ENCODE measurements at places on chromosomes 13 and 19. TPM values are rescaled to one million over a fixed set of nuclear protein-coding genes. Genes with fewer than 3 reads are reported as not detected.

GRCh38 chr19:611481-611868 lies 21.8 kb downstream of the HCN2 start:
- DNase-seq = no peak

- no peak for DNase-seq
These were observed 1345.1 kb upstream of the PCDH20 start for GRCh38 chr13:62760724-62761123.

DNA sequence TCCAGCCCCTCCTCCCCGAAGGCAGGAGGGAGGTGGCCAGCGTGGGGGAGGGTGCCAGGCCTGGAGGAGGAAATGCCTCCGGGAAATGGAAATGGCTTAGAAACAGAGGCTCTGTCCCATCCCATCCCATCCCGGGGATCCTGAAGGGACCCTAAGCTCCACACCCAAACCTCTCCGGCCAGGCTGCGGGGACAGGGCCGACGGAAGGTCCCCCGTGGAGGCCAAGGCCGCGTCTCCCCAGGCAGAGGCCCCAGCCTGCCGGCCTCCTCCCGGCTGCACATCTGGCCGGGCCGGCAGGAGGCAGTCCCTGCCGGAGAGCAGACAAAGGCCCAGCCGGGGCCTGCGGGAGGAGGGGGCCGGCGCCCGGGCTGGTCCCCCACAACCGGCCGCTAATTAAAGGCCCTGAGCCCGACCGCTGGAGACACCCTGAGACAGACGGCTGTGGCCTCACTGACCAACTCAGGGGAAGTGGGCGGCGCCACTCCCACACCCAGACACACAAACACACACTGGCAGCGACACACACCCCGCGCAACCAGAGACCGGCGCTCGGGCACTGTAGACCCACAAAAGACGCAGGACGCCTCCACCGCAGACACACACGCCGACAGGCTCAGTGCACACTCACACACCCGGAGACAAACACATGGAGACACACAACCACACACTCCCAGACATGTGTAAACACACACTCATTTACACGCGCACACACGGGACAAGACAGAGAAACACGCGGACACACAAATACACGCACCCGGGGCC lies 1.1 kb downstream of the ADAMTS10 start:
- peak; percentile 92 for DNase-seq

DNA sequence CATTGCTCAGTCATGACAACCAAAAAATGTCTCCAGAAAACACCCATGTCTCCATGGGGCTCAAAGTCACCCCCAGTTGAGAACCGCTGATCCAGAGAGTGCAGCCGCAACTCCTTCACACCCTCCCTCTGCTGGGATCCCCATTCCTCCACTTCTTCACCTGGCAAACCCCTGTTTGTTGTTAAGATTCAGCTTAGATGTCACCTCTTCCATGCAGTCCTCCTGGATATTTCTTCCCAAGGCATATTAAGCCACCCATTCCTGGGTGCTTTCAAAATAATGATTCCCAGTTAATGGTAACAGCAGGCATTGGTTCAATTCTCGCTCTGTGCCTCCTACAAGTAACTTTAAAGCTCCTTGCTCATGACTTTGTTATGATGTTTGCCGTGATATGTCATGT lies 4.0 kb downstream of the OR10H1 start:
- no peak for DNase-seq

DNA sequence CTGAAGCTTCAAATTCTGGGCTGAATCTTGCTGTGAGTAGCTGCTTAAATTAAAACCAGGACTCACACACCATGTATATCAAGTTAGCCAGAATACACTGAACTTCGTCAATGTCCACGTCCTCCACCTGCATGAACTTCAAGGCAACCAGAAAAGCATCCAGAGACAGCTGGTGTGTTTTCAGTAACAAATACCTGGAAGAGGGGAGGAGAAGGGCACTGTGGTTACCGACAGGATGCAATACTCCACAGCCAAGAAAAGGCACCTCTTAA lies 20.4 kb downstream of the PROZ start:
- DNase-seq = no peak

- no peak for DNase-seq
These were observed 2.7 kb upstream of the IGFL4 start for GRCh38 chr19:46043519-46043918.

DNA sequence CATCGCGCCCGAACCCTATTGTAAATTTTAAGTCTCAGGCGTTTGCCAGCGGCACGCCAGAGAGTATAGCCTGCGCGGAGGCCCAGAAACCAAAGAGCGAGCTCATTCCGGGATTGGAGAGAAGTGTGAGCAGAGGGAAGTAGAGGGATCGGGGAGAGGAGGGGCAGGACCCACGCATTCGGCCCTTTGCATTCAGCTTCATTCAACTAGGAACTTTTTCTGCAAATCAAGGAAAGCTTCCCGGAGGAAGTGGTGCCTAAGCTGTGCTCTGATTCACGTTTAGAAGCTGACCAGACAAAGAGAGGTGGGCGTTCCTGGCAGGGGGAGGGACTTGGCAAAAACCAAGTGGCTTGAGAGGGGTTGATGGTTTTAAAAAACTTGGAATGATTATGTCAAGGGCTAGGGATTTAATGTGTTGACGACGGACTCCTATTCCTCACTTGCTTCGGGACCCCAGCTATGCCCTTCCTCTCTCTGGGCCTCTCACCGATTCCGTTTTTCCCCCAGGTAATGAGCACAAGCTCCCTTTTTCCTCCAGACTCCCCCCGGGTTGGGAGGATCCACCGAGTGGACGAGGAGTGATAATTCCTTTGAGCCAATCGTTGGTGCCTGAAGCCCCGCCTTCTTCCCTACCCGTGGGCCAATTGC lies 811 bp upstream of the PRMT1 start:
- peak; percentile 96 for DNase-seq

GRCh38 chr19:1266916-1267476 lies 2.1 kb upstream of the CIRBP start:
- DNase-seq = peak; percentile 79

- DNase-seq = no peak
These were observed 7.8 kb upstream of the ZNF14 start for GRCh38 chr19:19740755-19741154.

DNA sequence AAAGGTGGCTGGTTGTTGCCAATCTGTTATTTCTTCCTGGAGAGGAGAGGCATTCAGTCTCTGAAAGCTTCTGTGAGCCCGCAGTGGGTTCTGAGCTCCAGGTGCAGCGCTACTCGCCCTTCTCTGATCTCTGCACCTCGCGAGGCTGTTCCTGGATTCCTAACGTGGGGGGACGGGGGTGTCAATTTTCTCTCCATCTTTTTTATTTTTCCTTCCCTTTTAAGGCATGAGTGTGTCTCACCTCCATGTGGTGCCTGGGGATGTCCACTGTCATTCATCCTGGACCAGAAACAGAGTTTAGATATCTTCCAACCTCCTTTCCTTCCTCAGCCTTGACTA lies 626 bp downstream of the ZNF233 start:
- peak; percentile 18 for DNase-seq

GRCh38 chr13:66407128-66407527 lies 823.0 kb downstream of the PCDH9 start:
- DNase-seq = peak; percentile 41

DNA sequence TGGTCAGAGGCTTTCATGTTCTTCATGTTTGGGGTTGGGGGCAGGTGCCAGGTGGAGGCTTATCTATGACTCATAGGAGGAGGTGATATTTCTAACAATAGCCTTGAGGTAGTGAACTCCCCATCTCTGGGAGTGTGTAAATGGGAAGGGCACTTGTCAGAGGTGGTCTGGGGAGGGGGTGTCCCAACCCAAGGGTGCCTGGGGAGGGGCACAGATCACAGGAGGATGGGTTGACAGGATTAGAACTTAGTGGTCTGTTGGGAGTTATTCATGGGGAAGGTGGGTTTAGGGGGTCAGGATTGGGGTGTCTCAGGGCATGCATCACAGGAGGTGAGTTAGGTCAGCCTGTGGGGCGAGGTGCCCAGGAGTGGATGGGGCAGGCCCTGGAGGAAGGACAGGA lies 1.6 kb downstream of the ACTL9 start:
- no peak for DNase-seq

DNA sequence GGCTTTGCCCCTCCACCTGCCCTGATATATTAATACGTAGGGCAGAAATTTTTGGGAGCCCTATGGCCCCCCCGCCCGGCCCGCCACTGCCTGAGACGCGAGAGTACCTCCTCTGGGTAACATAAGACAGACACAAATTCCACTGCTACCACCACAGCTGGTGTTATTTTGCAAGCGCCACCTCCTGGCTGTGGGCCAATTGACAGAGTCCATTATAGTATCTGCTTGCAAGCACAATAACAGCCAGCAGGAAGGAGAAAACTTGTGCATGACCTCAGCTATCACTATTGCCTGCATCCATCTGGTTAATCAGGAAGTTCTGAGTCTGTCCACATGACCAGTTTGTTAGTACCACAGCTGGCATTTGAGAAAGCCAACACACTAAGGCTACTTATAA lies 25.3 kb upstream of the OR10H2 start:
- no peak for DNase-seq

DNA sequence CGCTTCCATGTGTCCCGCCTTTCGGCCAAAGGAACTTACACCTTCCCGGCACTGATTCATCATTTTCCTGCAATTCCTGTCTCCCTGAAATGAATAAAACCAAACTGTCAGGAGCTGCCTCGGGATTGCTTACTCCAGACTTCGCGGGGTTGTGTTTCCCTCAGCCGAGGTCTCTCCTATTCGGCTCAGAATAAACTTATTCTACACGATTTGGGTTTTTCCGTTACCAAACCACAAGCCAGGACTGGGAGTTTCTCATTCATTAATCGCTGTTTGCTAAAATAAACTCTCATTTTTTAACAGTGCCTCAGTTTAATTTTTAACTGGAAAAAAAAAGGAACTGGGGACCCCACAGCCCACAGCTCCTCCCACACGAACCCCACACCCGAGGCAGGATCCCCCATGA lies 667 bp downstream of the ZNF878 start:
- no peak for DNase-seq

DNA sequence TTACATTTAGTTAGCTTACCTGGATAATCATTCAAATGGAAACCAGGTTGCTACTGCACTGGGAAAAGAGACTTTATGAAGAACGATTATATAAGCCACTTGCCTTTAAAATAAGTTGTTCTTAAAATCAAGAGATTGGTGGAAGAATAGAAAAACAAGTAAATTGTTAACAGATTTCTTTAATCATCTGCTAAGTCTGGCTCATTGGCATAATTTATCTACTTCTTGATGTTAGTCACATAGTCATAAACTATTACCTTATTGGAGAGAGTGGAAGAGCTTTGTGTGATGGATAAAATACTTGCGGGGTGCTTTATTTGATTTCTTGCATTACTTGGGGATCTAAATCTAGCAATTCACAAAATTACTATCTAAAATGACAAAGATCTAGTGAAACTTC lies 6.8 kb downstream of the LSM14A start:
- no peak for DNase-seq

DNA sequence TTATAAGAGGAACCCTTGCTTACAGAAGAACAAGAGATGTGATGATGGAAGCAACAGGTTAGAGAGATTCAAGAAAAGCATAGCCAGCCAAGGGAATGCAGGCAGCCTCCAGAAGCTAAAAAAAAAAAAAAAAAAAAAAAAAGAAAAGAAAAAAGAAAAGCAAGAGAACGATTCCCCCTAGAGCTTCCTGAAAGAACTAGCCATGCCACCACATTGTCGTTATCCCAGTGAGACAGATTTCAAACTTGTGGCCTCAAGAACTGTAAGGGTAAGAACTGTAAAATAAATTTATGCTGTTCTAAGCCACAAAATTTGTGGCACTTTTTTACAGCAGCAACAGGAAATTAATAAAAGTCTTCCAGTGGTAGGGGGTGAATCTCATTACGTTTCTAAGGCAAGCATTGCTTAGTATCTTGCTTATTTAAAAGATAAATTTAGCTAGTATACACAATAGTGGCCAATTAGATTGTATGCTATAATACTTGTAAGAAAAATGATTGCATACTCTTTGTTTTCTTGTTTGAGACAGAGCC lies 21.8 kb downstream of the RFXAP start:
- DNase-seq = no peak

GRCh38 chr19:28065026-28065425 lies 1147.9 kb downstream of the UQCRFS1 start:
- no peak for DNase-seq

- DNase-seq = peak; percentile 71
These were observed 12.4 kb downstream of the PRKD2 start for GRCh38 chr19:46704379-46705076.

DNA sequence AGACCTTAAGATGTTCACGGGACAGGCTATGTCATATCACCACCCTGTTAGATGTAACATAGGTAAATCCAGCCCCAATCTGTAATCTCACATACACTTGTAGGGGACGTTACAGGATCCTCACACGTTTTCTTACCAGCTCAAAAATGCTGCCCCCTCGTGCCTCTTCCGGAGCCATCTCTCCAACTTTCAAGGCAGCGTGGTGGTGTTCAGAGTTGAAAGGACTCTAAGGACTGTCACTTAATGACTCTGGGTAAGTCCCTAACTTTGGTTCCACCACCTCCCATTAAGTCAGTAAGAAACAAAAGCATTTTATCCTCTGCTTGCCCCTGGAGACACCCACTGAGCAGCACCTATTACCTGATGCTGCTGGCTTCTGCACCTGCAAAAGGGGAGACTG lies 4.4 kb downstream of the MED26 start:
- DNase-seq = no peak

ZNF709 gene
- 10.9 TPM for total RNA-seq

GSX1 gene
- total RNA-seq = not detected

CEBPA gene
- total RNA-seq = 2.9 TPM

C19orf18 gene
- not detected for total RNA-seq

KANK2 gene
- total RNA-seq = 17.5 TPM

CEACAM6 gene
- not detected for total RNA-seq

LHB gene
- total RNA-seq = not detected

PLK5 gene
- total RNA-seq = not detected

TNFSF9 gene
- total RNA-seq = 0.28 TPM

ZNF730 gene
- total RNA-seq = 59.2 TPM

CGB5 gene
- not detected for total RNA-seq

ZSCAN1 gene
- total RNA-seq = 4.1 TPM
